ENCODE measurements at places on chromosomes 12 and 14.

- no peak for DNase-seq
Observed at GRCh38 chr12:120438495-120439198, 734 bp downstream of the COX6A1 start.

DNA sequence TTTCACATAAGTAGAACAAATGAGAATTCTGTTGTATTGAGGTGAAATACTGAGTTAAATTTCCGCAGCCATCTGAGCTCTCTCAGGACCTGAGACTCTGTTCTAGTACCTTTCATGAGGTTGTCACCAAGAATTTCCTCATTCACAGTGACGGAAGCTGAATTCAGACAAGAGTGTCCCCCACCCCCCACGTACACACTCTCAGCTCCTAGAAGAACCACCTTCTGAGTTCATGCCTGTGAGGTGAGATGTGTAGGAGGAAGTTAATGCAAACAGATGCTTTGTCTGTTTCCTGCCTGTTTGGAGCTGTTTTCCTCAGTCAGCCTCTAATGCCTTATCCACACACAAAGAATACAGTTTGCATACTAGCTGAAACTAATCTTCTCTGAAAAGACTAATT is 18.2 kb downstream of the BICDL1 start:
- DNase-seq, result peak; percentile 80

- DNase-seq, result no peak
Observed at GRCh38 chr12:26231470-26231869, 36.1 kb downstream of the SSPN start.

GRCh38 chr12:9241301-9241700 is 33.1 kb upstream of the PZP start:
- no peak for DNase-seq

- no peak for DNase-seq
Observed at GRCh38 chr12:42786400-42787148, 197.0 kb upstream of the PRICKLE1 start.

Data from CD4-positive, alpha-beta T cell treated with Interleukin-1 beta for 1 hour (primary cell).